H9 (cell line): ENCODE measurements at places on chromosomes 1 and 21. TPM values are rescaled to one million over a fixed set of nuclear protein-coding genes. Genes with fewer than 3 reads are reported as not detected.

- no peak overlapping the region for H3K4me3 ChIP-seq
- no peaks in the 10 kb centered on the region for H3K27me3 ChIP-seq
- H3K4me1 ChIP-seq = no peaks in the 10 kb centered on the region; the same call in 1 of the 2 replicates
- no peak overlapping the region for H3K27ac ChIP-seq
- DNase-seq = no peak
These were observed 104.7 kb downstream of the RIPK4 start for GRCh38 chr21:41662161-41662560.

DNA sequence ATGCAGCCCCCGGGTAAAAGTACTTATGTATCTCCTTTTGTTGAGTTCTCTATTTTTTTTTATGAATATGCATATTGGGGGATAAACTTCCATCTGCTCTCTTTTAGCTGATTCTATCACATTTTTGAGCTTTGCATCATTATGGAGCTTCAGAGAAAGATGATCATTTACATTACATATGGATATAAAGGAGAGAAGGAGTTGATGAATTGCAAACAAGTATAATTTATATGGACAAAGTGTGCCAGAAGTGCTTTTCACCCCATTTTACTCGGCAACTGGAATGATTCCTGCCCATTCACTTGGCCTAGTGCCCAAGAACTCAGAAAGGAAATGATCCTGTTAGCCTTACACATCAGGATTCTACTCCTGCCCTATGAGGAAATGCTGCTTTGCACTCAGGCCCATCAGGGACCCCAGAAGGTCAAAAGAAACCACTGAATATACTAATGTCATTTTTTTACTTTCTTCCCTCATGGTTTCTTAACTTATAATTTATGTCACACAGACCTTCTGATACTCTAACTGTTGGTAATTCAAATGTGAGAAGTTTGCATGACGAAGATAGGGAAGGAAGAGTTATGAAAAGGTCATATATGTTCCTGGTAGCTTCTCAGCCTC, 65.6 kb downstream of the SAMSN1 start:
- DNase-seq = no peak
- H3K27me3 ChIP-seq = no peaks in the 10 kb centered on the region
- no peak overlapping the region for H3K4me3 ChIP-seq
- H3K27ac ChIP-seq = no peak overlapping the region
- H3K4me1 ChIP-seq = no peaks in the 10 kb centered on the region

GRCh38 chr1:222084996-222085395, 343.1 kb upstream of the DUSP10 start:
- 0 out of 2 replicates have a peak, but pooled peaks cover 2% of the 10 kb centered on the region for H3K36me3 ChIP-seq
- no peak overlapping the region for H3K4me3 ChIP-seq
- H3K27me3 ChIP-seq = no peaks in the 10 kb centered on the region

GRCh38 chr1:147496571-147497210, 44.6 kb upstream of the BCL9 start:
- no peaks in the 10 kb centered on the region for H3K36me3 ChIP-seq
- DNase-seq = peak; percentile 49
- no peaks in the 10 kb centered on the region for H3K4me1 ChIP-seq

DNA sequence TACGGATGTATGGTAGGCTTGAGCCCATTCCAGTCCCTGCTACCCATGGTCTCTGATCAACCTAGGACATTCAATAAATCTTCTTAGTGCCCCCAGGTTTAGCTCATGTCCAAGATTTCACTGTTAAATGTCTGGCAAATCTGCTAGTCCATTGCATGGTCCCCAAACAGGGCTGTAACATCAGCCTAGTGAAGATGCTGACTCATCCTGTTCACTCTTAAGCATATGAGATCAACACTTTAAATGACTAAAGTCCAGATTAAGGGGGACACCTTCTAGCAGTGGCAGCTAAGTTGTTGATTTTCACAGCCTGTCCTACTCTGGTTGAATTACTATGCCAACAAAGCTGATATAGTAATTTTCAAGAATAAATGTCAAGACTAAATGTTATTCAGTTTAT, 46.5 kb upstream of the NUF2 start:
- H3K27me3 ChIP-seq = no peaks in the 10 kb centered on the region
- H3K4me3 ChIP-seq = no peak overlapping the region
- no peak overlapping the region for H3K27ac ChIP-seq
- no peaks in the 10 kb centered on the region; the same call in 1 of the 2 replicates for H3K4me1 ChIP-seq
- peaks cover 34% of the 10 kb centered on the region for H3K36me3 ChIP-seq

DNA sequence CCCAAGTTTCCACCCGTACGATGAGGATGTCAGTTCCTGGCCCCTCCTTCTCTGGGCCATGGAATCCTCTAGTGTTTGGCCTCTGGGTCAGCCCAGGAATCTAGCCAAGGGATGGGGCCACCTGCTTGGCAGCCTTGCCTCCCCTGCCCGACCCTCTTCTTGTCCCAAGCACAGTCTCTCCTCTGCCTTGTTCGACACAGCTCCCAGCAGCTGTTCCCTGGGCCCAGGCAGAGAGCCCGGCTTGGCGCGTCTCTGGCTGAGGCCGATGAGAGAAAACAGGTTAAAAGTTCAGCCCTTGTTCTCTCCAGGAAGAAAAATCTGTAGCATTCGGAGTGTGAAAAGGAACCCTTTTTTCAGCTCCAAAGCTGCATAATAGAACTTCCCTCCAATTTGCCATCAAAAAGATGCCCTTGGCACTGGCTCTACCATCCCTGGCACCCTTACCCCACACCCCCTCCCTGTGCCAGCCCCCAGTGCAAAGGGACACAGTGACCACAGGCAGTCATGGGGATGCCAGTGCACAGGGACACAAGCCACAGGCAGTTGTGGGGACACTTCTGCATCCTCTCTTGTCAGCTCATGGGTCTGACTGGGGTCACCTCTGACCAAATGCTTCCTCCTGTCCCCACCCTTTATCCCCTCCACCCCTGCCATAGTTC, 68.4 kb downstream of the EPHB2 start:
- H3K4me3 ChIP-seq = no peak overlapping the region
- no peak for DNase-seq
- no peaks in the 10 kb centered on the region for H3K27me3 ChIP-seq
- H3K36me3 ChIP-seq = no peaks in the 10 kb centered on the region
- H3K27ac ChIP-seq = no peak overlapping the region
- 0 out of 2 replicates have a peak, but pooled peaks cover 3% of the 10 kb centered on the region for H3K4me1 ChIP-seq

- no peaks in the 10 kb centered on the region for H3K27me3 ChIP-seq
- peaks cover 42% of the 10 kb centered on the region for H3K36me3 ChIP-seq
- H3K27ac ChIP-seq = no peak overlapping the region
- H3K4me1 ChIP-seq = no peaks in the 10 kb centered on the region; the same call in 1 of the 2 replicates
These were observed 5.1 kb downstream of the GORAB start for GRCh38 chr1:170536924-170537551.

DNA sequence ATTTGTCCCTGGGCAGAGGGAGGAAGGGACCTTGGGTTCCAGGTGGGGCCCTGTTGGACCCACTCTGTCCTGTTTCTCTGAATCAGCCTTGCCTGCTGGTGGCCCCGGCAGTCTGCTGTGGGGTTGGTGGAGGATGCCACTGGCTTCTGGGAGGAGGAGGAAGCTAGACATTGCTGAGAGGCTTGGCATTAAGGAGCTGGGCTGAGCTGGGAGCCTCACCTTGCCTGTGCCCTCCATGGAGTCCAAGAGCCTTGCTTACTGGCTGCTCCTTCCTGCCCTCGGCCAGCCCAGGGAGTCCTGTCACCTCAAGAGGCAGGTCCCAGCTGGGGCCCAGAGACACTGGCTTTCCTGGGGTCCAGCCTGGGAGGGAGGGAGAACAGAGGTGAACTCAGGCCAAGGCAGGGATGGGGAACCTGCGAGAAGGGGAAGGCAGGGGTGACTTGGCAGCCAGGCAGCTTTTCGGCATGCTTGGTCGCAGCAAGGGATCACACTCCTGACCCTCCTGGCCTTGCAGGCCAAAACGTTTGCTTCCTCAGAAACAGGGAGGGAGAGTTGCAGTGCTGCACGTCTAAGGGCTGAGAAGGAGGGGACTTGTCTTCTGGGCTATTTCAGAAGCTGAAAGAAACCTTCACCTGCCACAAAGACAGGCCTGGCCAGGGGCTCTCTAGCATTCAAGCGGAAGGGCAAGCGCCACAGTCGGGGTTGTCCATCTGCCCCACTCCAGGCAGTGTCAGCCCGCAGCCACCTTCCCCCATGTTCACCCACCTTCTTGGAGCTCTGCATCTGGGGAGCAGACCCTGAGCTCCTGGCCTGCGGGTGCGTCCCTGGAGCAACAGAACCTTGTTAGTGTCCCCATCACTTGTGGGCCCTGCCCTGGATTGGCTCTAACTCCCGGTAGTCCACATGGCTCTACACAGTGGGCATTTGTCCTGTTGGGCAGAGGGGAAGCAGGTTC, 8.9 kb downstream of the TMEM201 start:
- H3K4me1 ChIP-seq = peaks cover 2% of the 10 kb centered on the region; the same call in 1 of the 2 replicates
- H3K4me3 ChIP-seq = no peak overlapping the region
- H3K27ac ChIP-seq = no peak overlapping the region
- DNase-seq = no peak
- H3K27me3 ChIP-seq = no peaks in the 10 kb centered on the region

GRCh38 chr1:23574265-23574754, 15.0 kb upstream of the ID3 start:
- H3K4me1 ChIP-seq = peaks cover 2% of the 10 kb centered on the region; the same call in 1 of the 2 replicates
- no peaks in the 10 kb centered on the region for H3K27me3 ChIP-seq
- H3K27ac ChIP-seq = no peak overlapping the region
- no peak for DNase-seq
- no peak overlapping the region for H3K4me3 ChIP-seq
- peaks cover 7% of the 10 kb centered on the region for H3K36me3 ChIP-seq

- H3K4me3 ChIP-seq = no peak overlapping the region
- no peak overlapping the region for H3K27ac ChIP-seq
- H3K36me3 ChIP-seq = no peaks in the 10 kb centered on the region
- DNase-seq = no peak
These were observed 154.2 kb upstream of the NRIP1 start for GRCh38 chr21:15219039-15219438.

DNA sequence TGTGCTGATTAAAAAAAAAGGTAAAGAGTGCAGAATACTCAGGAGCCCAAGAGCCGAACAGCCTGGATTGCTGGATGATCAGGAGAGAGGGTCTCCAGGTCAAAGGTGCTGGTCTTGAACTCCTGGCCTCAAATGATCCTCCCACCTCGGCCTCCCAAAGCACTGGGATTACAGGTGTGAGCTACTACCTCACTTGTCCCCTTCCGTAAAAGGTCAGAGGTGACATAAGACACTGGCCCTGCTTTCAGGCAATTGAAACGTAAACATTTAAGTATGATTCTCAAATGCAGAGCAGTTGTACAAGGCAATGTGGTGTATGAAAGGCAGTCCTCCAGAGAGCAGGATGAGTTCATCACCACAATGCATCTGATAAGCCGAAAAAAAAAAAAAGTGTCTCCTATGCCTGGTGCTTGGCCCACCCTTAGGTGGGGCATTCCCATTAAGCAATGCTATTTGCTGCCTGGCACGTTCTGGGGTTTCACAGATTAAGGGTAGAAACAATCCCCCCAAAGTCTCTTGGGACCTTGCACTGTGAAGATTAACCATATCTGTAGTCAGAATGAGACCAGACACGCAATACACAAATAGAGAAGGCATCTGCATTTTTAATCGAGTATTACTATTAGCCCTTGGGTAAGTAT, 47.7 kb downstream of the PARP1 start:
- H3K4me3 ChIP-seq = no peak overlapping the region
- H3K27me3 ChIP-seq = no peaks in the 10 kb centered on the region
- no peaks in the 10 kb centered on the region for H3K4me1 ChIP-seq
- no peak for DNase-seq

GPR161 gene
- 9.9 and 10.6 TPM in 2 replicates for total RNA-seq

IL6R gene
- total RNA-seq = 1.7 and 2.8 TPM in 2 replicates

INAVA gene
- total RNA-seq = 36.8 and 37.2 TPM in 2 replicates

SGIP1 gene
- 1.5 and 1.6 TPM in 2 replicates for total RNA-seq

TSPAN1 gene
- total RNA-seq = not detected in 2 replicates

IQCC gene
- 5.1 and 5.3 TPM in 2 replicates for total RNA-seq

CFAP107 gene
- not detected in 2 replicates for total RNA-seq

GJA8 gene
- total RNA-seq = not detected in 2 replicates

PSMB2 gene
- total RNA-seq = 86.0 and 93.1 TPM in 2 replicates

C8A gene
- total RNA-seq = not detected in 2 replicates

PIK3R3 gene
- total RNA-seq = 11.4 and 12.4 TPM in 2 replicates

TMEM52 gene
- total RNA-seq = 9.6 and 11.3 TPM in 2 replicates

PDZK1 gene
- total RNA-seq = not detected in 2 replicates
